Activated naive CD4-positive, alpha-beta T cell treated with anti-CD3 and anti-CD28 coated beads for 36 hours (primary cell): ENCODE measurements at places on chromosomes 7 and 10.

DNA sequence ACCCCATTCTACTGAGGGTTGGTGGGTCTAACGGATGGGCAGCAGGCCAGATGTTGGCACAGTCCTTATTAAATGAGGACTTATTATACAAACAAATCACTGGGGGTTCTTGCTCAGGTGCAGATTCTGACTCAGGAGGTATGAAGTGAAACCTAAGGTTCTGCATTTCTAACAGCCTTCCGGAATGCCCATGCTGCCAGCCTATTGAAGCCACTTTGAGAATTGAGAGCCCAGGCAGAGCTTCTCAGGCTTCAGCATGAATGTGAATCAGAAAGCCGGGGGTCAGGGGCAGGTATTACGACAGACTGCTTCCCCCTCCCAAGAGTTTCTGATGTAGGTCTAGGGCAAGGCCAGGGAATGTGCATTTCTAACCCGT, 34.1 kb upstream of the NPFFR1 start:
- DNase-seq: no peak

DNA sequence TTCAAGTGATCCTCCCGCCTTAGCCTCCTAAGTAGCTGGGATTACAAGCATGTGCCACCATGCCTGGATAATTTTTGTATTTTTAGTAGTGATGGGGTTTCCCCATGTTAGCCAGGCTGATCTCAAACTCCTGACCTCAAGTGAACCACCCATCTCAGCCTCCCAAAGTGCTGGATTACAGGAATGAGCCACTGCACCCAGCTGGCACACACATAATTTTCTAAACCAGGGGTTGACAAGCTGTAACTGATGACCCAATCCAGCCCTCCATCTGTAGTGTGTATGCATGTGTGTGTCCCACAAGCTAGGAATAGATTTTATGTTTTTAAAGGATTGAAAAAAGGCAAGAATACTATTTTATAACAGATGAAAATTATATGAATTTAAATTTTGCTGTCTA, 125.9 kb upstream of the INSYN2A start:
- DNase-seq: no peak

- no peak for DNase-seq
Observed at GRCh38 chr10:48878091-48878490, 61.5 kb downstream of the LRRC18 start.

GRCh38 chr7:34879871-34880270, 157.4 kb downstream of the DPY19L1 start:
- DNase-seq: no peak

DNA sequence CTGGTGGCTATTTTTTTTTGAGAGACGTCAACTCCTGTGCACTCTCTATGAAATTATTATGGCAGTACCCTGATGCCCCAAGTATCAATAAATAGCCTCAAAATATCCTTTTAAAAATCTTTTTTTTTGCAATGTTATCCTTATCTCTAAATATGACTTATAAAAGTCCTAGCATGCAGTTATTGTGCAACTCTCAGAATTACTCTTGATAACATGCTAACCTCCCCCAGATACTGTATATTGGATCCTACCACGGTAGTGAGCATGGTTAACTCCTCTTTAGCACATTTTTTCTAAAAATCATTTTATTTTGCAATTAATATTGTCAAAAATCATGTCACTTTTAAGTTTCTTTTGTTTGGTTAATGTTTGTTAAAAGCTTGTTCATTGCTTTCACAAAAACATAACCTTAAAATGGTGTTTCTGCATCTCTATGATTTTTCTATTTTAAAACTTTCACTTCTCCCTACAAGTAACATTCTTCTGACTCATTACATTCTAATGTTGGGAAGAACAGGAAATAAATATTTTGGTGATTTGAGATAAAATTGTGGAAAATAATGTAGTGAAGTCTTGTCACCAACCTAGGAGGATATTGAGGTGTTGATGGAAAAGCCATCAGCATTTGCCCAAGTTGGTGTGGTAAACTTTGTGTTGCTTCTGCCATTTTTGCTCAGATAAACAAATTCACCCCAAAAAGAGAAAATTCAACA, 42.1 kb upstream of the ADRA2A start:
- DNase-seq: no peak

GRCh38 chr10:87844837-87845623, 18.3 kb downstream of the KLLN start:
- DNase-seq: peak; percentile 21
